Endothelial cell of umbilical vein (primary cell): ENCODE measurements at places on chromosomes 7 and 10. TPM values are rescaled to one million over a fixed set of nuclear protein-coding genes. Genes with fewer than 3 reads are reported as not detected.

DNA sequence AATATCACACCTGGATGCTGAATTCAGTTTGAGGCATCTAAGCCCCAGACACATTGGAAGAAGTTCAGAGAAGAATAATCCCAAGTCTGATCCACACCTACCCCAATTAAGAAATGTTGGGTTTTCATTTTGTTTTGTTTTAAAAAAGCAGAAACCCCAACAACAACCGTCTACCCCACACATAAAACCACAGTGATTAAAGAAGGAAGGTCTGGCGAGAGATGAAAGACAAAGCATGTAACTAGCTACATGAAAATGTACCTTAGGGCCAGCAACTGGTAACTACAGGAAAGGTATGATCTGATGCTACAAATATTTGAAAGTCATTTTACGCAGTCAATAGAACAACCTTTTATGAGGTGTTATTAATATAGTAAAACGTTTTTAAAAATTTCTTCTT, 1112.3 kb downstream of the GATA3 start:
- no peak for DNase-seq
- H3K27ac ChIP-seq: no peak overlapping the region
- H3K4me3 ChIP-seq: no peak overlapping the region
- H3K36me3 ChIP-seq: no peaks in the 10 kb centered on the region
- H3K27me3 ChIP-seq: no peaks in the 10 kb centered on the region

The HTR5A gene
- total RNA-seq: not detected in 2 replicates

DNA sequence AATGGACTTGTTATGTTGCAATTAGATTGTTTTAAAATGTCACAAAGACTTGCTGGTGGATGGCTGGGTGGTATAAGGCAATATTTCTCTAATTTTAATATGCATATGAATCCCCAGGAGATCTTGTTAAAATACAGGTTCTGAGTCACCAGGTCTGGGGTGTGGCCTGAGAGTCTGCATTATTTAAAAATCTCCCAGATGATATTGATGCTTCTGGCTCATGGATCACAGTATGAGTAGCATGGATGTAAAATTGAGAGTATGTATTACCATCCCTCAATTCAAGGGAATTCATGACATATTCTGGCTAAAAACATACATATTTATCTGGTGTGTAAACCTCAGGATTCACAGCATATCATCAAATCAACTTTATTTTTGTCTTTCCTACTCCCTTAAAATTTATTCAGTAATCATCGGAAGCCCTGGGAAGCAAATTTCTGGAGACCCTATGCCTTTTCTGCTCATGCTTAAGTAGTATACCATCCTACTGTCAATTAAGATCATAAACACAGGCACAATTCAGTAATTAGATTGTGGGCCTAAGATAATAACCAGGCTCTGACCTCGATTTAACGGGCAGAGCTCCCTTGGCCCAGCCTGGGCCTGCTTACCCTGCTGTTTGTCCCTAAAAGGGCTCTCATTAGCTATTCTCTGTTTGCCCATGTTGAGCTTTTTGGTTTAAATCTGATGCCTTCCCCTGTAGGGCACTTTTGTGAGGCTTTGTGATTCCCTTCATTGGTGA, 29.6 kb upstream of the ICA1 start:
- no peak overlapping the region for H3K27ac ChIP-seq
- no peaks in the 10 kb centered on the region for H3K4me1 ChIP-seq
- no peak for DNase-seq

DNA sequence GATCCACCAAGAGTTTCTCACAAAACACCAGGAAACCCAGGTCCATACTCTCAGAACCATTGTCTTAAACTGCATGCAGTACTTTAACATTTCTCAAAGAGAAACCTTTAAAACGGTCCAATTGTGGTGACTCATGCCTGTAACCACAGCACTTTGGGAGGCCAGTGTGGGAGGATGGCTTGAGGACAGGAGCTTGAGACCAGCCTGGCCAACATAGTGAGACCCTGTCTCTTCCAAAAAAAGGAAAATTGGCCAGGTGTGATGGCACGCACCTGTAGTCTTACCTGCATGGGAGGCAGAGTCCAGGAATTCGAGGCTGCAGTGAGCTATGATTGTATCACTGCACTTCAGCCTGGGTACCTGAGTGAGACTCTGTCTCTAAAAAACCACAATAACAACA, 97.5 kb upstream of the OIT3 start:
- no peak overlapping the region for H3K27ac ChIP-seq
- H3K27me3 ChIP-seq: no peaks in the 10 kb centered on the region
- H3K4me1 ChIP-seq: peaks cover 31% of the 10 kb centered on the region
- H3K4me3 ChIP-seq: no peak overlapping the region
- no peak for DNase-seq

DNA sequence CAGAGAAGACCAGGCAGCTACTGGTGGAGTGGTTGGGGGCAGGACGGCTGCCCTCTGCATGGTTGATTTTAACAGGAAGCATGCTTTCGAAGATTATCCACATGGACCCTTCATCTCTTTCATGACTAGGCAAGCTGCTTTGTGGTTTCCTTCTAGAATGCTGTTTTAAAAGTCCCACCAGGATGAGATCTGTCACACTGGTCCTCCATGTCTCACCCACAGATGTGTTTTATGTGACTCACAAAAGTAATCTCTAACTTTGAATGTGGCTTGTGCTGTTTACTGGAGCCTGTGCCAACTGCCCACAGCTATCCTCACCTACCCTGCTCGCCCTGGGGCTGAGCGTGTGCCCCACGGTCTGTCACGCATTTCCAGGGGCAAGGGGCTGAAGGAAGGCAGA, 188.8 kb downstream of the GFRA1 start:
- no peak for DNase-seq
- no peak overlapping the region for H3K4me3 ChIP-seq
- no peaks in the 10 kb centered on the region for H3K27me3 ChIP-seq
- H3K27ac ChIP-seq: no peak overlapping the region

The EPHB4 gene
- total RNA-seq: 148 and 193 TPM in 2 replicates

- no peaks in the 10 kb centered on the region for H3K4me1 ChIP-seq
- no peak overlapping the region for H3K4me3 ChIP-seq
- H3K27ac ChIP-seq: no peak overlapping the region
- H3K27me3 ChIP-seq: no peaks in the 10 kb centered on the region
Observed at GRCh38 chr7:132177708-132178401, 398.4 kb downstream of the PLXNA4 start.

- no peak overlapping the region for H3K27ac ChIP-seq
- H3K4me3 ChIP-seq: no peak overlapping the region
- no peak for DNase-seq
- no peaks in the 10 kb centered on the region for H3K4me1 ChIP-seq
- H3K27me3 ChIP-seq: no peaks in the 10 kb centered on the region
Observed at GRCh38 chr7:129514683-129515082, 12.4 kb downstream of the SMKR1 start.

- H3K4me3 ChIP-seq: no peak overlapping the region
- peak; percentile 8 for DNase-seq
- H3K27me3 ChIP-seq: no peaks in the 10 kb centered on the region
- no peaks in the 10 kb centered on the region for H3K36me3 ChIP-seq
Observed at GRCh38 chr7:4103352-4104091, 578.6 kb upstream of the FOXK1 start.

The LIPJ gene
- total RNA-seq: 0.09 TPM in 1 of 2 replicates, not detected in the other

The NME8 gene
- not detected in 2 replicates for total RNA-seq

DNA sequence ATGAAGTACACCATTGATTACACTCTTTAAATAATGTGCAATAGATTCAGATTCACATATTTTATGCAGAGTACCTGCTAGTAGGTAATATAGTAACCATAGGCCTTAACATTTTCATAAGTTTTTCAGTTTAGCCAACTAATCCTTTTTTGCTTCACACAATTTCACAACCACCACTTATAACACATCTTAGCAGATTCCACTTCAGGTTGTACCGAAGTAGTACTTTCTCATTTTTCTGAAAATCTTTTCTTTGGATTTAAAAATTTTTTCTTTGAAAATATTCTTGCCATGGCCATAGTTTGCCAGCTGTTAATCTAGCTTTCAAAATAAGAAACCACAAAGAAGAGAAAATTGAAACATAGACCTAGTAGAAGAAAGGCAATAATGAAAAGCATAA, 203.1 kb downstream of the MGMT start:
- DNase-seq: no peak
- H3K4me1 ChIP-seq: no peaks in the 10 kb centered on the region
- no peaks in the 10 kb centered on the region for H3K27me3 ChIP-seq
- H3K4me3 ChIP-seq: no peak overlapping the region
- no peaks in the 10 kb centered on the region for H3K36me3 ChIP-seq
- no peak overlapping the region for H3K27ac ChIP-seq

GRCh38 chr7:707296-708000, 19.1 kb upstream of the DNAAF5 start:
- H3K4me1 ChIP-seq: peaks cover 6% of the 10 kb centered on the region
- no peaks in the 10 kb centered on the region for H3K36me3 ChIP-seq
- DNase-seq: no peak
- H3K27me3 ChIP-seq: no peaks in the 10 kb centered on the region
- H3K27ac ChIP-seq: no peak overlapping the region

The FBXL13 gene
- 4.6 and 5.2 TPM in 2 replicates for total RNA-seq

GRCh38 chr10:1461016-1461415, 276.3 kb downstream of the ADARB2 start:
- H3K4me1 ChIP-seq: no peaks in the 10 kb centered on the region
- no peak overlapping the region for H3K27ac ChIP-seq
- H3K4me3 ChIP-seq: no peak overlapping the region
- no peaks in the 10 kb centered on the region for H3K27me3 ChIP-seq
- no peaks in the 10 kb centered on the region for H3K36me3 ChIP-seq

DNA sequence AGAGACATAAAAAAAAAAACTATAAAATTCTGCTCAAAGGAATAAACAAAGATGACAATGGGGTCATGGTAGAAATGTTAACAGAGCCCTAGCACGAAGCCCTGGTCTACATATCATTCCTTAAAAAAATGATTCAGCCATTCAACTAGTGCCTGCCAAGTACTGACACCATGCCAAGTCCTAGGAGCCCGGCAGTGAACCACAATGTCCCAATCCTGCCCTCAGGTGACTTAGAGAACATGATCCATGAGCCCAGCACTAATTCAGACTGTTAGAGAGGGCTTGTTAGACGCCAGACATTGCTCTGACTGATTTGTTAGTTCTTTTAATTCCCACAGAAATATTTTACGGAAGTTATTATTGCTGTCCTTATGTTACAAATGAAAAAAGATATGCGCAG, 67.3 kb upstream of the VWC2 start:
- no peak for DNase-seq
- H3K4me1 ChIP-seq: no peaks in the 10 kb centered on the region
- H3K27ac ChIP-seq: no peak overlapping the region

DNA sequence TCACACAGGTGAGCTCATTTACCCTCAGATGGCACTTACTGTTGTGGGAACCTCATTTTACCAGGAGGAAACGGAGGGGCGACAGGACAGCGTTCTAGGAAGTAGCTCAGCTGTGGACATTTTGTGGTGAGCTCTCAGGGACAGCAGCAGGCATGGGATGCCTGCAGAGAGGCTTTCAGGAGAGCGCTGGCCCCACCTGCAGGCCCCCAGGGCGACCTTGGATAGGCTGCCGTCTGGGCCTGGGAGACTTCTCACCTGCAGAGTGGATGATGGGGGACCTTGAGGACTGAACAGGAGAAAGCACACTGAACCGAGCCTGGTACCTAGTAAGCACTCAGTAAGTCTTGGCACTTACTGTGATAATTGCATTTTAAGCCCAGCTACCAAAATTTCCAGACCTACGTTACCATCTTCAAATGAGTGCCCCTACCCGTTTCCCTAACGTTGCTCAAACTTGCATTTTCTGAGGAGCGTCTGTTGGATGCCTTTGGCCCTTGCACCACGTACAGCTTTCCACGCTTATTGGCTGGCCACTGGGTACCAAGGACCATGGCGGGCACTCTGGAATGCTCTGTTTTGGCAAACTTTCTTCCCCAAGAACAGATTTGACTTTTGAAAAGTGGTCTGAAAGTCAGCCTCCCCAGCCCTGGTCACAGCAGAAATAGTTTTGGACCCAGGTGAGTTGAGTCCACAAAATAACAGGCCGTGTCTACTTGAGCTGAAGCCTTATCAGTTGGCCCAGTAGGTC, 223.4 kb downstream of the EBF3 start:
- H3K27ac ChIP-seq: no peak overlapping the region
- H3K4me1 ChIP-seq: no peaks in the 10 kb centered on the region
- H3K4me3 ChIP-seq: no peak overlapping the region

The WDR86 gene
- total RNA-seq: not detected in 2 replicates

GRCh38 chr10:20256969-20257368, 440.7 kb downstream of the PLXDC2 start:
- H3K4me3 ChIP-seq: no peak overlapping the region
- H3K27ac ChIP-seq: no peak overlapping the region
- H3K36me3 ChIP-seq: no peaks in the 10 kb centered on the region

- no peak overlapping the region for H3K4me3 ChIP-seq
- DNase-seq: no peak
- H3K27ac ChIP-seq: no peak overlapping the region
- no peaks in the 10 kb centered on the region for H3K4me1 ChIP-seq
- no peaks in the 10 kb centered on the region for H3K27me3 ChIP-seq
Observed at GRCh38 chr7:158461824-158462223, 125.8 kb downstream of the PTPRN2 start.

GRCh38 chr10:29925771-29926692, 133.4 kb downstream of the JCAD start:
- no peak overlapping the region for H3K27ac ChIP-seq
- no peaks in the 10 kb centered on the region for H3K4me1 ChIP-seq
- no peak overlapping the region for H3K4me3 ChIP-seq
- H3K36me3 ChIP-seq: no peaks in the 10 kb centered on the region

DNA sequence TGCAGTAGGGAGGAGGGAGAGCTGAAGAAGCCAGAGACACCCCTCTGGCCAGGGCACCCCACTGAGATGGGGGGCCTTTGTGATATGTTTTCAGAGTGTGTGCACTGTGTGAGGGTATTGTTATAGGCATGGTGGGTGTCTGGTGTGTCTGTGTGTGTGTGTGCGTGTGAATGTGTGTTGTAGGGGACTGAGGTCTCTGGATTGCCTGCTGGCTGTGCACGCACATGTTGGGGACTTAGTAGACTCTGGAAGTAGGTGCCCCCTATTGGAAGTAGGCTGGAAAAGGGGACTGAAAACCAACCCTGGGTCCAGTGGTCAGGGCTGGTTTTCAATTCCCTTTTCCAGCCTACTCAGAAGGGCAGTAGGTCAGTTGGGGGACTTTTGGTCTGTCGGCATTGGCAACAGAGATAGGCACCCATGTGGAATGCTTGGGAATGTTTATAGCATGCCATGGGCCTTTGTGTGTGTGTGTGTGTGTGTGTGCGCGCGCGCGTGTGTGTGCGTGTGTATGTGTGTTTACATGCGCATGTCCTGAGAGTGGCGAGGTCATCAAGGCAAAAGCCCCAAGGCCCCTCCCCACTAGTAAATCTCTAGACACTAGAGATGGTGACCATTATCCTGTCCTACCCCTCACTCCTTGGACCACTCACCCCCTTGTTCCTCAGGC, 78.8 kb downstream of the HIF1AN start:
- no peak overlapping the region for H3K4me3 ChIP-seq
- no peaks in the 10 kb centered on the region for H3K36me3 ChIP-seq
- no peak overlapping the region for H3K27ac ChIP-seq
- H3K4me1 ChIP-seq: no peaks in the 10 kb centered on the region

The NUTM2A gene
- total RNA-seq: 0.14 and 0.73 TPM in 2 replicates
